ENCODE measurements at places on chromosomes 12 and 14.

GRCh38 chr14:101927859-101928258 lies 36.5 kb upstream of the DYNC1H1 start:
- no peak for DNase-seq

DNA sequence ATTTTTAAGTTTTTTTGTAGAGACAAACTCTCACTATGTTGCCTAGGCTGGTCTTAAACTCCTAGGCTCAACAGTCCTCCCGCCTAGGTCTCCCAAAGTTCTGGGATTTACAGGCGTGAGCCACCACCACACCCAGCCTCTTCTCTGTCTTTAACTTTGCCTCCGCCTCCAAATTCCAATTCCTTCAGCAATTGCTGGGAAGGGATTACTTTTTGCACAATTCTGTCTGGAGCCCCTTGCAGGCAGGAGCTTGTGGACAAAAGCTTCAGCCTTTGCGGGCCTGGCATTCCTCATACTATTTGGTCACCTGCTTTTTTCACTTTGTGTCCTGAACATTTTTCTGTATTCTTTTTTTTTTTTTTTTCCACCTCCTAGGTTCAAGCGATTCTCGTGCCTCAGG lies 26.0 kb downstream of the SH2B3 start:
- no peak for DNase-seq

GRCh38 chr12:99154216-99154982 lies 493.2 kb upstream of the GARIN6 start:
- no peak for DNase-seq

DNA sequence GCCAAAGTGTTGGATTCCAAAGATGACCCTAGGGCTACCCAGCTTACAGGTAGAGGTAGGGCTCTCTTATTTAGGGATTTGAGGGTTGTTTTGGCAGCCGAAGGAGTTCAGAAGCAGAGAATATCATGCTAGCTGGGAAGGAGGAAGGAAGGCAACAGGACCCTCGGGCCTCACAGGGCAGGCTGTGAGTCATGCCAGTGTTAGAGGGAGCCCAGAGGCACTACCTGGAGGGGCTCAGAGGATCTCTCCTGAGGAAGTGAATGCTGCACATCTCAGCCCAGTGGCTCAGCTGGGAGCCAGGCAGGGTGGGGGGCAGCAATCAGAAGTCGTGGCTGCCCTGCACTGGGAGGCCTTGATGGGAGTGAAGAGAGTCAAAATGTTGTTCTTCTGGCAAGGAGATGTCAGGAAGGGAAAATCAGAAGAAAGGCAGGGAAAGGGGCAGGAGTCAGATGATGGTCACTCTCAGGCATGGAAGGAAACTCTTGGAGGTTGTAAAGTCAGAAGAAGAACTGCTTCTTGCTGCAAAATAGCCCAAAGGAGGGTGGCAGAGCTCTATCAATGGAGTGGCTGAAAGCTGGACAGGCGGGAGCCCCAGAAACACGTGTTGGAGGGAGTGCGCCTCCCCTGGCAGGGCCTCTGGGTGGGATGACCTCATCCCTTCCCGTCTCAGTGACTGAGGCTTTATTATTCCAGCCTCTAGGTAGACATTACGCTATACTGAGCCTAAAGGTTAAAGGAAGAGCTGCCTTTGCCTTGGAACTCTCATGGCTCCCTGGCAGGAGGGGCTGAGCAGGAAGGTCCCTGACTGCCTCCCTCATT lies 141.3 kb downstream of the SMOC1 start:
- no peak for DNase-seq

DNA sequence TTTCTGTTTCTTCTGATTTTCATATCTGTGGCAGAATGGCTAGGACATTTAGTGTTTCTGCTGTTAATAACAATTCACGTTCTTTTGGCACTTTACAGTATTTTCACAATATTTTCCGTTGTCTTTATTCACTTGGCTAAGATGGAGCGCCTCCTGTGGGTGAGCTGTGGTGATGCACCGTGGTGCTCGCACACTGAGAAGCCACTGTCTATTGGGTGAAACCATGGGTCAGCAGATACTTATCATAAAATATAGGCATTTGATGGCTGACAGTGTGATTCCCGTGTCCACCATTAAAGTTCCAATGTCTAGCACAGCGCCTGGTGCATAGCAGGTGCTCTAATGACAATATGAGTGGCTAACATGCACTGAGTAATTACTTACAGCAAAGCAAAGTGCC lies 141.8 kb downstream of the VRK1 start:
- no peak for DNase-seq

GRCh38 chr14:91249841-91250616 lies 5.5 kb upstream of the GPR68 start:
- peak; percentile 41 for DNase-seq

GRCh38 chr12:120855823-120856588 lies 48.2 kb downstream of the SPPL3 start:
- DNase-seq, result no peak

DNA sequence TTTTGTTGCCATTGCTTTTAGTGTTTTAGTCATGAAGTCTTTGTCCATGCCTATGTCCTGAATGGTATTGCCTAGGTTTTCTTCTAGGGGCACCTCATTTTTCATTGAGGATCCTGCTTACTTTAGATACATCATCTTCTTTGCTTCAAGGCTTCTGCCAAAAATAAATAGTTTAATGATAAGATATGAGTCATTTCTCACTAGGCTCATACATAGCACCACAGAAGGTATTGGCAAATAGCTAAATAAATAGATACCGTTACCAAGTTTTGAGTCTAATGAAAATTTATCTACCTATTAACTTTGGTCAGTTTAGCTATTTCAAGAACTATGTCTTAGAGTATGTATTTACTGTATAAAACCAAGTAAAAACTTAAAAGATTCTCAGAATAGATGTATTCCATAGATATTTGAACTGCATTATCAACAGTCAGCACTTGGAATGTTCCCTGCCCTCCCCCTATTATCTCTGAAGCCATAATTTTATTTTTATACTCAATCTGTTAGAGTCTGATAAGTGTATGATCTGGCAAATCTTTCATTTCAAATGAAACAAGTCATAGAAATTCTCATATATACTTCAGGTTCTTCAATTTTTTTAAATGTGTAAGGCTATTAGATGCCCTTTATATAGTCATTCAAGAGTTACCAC lies 310.2 kb downstream of the CCDC91 start:
- no peak for DNase-seq

- DNase-seq, result no peak
These were observed 7.1 kb upstream of the KRT84 start for GRCh38 chr12:52392465-52393007.

DNA sequence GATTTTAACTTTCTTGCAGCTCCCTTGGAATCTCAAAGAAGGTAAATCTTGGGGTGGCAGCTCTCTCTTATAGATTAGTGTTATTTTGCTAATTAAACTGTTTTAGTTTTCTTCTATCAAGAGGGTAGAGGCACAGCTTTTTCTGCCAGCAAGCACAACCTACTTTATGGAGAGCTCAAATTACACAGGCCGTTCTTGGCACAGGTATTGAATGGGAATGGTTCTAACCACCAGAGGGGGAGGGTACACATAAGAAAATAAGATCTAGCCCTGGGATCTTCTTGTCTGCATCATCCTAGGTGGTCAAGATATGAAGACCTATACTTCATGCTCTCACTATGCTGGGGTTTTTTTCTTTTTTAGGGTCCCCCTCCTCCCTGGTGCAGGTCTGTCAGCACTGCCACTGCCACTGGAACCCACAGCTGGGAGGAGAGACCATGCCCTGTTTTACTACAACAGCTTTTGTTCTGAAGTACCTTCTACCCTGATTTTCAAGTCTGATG lies 48.6 kb upstream of the STAC3 start:
- DNase-seq, result no peak

DNA sequence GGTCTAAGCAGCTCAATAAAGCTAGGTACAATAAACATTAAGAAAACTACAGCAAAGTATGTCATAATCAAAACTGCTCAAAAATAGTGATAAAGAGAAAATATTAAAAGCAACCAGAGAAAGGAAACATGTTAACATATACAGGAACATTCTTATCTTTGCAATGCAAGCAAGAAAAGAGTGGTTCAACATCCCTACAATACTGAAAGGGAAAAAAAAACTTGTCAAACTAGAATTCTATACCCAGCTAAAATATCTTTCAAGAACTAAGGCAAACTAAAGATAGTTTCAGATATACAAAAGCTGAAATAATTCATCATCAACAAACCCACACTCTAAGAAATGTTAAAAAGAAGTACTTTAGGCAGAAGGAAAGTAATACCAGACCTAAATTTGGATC lies 134.2 kb downstream of the DPF3 start:
- no peak for DNase-seq

DNA sequence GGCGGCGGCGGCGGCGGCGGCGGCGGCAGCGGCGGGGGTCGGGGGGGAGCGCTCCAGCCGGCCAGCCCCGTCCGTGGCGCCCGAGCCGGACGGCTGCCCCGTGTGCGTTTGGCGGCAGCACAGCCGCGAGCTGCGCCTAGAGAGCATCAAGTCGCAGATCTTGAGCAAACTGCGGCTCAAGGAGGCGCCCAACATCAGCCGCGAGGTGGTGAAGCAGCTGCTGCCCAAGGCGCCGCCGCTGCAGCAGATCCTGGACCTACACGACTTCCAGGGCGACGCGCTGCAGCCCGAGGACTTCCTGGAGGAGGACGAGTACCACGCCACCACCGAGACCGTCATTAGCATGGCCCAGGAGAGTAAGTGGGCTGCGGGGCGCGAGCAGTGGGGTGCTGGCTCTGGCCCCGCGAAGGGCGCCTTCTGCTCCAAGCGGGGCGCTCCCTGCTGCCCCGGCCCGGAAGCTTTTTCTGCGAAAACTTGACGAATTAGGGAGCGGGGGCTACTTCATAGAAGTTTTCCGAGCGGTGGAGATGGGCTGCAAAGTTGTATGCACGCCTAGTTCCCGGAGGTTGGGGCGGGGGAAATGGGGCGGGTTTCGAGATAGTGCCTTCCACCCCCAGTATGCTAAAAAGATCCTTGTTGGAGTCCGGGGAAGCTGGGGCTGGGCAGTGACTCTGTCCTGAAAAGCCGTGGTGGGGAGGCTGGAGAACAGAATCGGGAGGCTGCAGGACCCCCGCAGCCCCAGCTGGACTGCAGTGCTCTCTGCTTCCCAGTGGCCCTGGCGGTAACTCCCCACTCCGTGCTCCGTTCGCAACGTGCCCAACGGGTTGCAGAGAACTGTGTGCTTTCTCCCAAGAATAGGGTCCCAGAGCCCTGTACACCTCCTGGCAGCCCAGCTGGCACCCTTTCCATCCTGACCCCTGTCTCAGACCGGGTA lies 751 bp downstream of the GDF11 start:
- peak; percentile 48 for DNase-seq

DNA sequence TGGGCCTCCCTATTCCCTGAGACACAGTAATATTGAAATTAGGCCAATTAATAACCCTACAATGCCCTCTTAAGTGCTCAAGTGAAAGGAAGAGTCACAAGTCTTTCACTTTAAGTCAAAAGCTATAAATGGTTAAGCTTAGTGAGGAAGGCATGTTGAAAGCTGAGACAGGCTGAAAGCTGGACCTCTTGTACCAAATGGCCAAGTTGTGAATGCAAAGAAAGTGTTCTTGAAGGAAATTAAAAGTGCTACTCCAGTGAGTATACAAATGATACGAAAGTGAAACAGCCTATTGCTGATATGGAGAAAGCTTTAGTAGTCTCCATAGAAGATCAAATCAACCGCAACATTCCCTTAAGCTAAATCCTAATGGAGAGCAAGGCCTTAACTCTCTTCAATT lies 140.8 kb downstream of the PTCSC3 start:
- no peak for DNase-seq

- DNase-seq, result peak; percentile 58
These were observed at the start of gene ABHD4 for GRCh38 chr14:22598099-22598895. Gene ABHD4, plus strand, starts transcription at chr14:22598300. Its CDS starts 7 bp downstream, at chr14:22598307.

DNA sequence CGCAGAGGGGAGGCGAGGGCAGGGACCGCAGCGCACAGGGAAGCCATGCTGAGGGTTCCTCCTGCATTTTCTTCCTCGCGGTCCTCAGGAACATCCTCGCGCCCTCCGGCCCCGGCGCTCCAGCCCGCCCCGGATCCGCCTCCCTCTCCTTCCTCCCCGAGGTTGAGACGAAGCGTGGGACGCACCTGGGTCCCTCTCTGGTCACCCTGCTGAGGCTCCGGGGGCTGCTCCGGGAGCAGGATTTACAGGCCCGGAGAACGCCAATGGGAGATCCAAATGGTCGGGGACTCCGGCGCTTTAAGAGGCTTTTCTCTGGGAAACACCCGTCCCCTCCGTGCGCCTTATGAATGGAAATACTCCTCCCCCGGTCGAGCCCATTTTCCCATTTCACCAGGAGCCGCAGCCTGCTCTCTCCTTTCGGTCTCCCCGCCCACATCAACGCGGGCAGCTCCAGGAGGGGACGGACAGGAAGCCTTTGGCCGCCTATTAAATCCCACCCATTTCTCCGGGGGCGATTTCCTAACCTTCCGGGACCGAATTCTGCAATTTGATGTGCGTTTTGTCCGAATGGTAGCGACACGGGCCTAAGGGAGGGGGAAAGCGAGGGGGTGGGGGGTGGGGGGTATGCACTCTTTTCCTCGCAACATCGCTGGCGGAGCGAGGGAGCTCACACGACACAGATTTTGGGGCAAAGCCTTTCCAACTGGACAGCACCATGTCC lies at the start of gene UNC79:
Gene UNC79 (plus strand): TSS at position 625 of the 721 bp plus-strand sequence. CDS start 91 bp downstream, at position 716.
- DNase-seq, result no peak

- no peak for DNase-seq
These were observed 143.6 kb downstream of the PAWR start for GRCh38 chr12:79547044-79547734.

- DNase-seq, result no peak
These were observed 73.5 kb downstream of the ARF6 start for GRCh38 chr14:49966304-49966809.

- DNase-seq, result no peak
These were observed 16.2 kb downstream of the GPRC5A start for GRCh38 chr12:12907552-12907951.

DNA sequence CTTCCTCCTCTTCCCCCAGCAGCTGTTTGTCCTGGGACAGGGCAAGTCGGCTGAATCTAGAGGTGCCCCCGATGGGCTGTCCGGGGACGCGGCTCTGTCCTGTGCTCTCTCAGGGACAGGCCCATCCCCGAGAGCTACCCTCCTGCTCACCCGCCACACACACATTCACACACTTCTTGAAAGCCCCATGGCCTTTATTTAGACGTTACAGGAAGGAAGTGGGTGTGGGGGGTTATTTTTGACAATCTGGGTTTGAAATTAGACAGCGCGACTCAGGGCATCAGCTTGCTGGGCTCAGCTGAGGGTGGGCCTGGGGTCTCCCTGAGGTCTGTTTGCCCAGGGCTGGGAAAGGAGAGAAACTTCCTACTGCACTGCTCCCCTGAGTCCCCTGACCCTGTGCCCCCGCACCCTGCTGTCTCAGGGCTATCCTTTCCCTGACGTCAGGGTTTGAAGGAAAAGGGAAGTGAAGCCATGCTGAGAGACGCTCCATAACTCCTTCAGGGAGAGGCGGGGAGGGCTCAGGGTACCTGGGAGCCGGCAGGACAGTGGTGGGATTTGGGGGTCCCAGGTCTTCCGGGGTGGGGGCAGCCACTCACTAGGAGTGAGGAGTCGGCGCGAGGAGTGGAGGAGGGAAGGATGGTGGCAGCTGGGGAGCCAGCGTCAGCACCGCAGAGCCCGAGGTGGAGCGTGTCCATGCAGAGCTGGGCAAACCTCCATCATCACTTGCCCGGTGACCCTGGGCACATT lies 8.1 kb downstream of the PTPN6 start:
- DNase-seq, result peak; percentile 88

DNA sequence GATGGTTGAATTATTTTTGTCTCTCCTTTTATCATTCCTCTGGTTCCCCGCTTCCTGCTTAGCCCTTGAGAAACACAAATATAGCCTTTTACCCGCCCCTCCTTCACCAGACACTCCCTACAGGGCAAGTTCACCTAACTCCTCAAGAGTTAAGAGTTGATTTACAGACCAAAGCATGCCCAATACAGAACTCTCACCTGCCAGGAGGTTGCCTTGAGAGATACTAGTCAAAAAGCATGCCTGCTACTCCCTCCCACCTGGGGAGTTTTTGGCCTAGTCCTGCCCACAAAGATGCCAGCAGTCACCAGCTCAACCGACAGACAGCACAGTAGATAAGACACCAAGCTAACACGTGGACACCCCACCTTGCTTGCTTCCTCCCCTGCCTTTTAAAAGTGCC lies 11.2 kb downstream of the LGMN start:
- no peak for DNase-seq
